ENCODE measurements at places on chromosomes 16 and 17.

- DNase-seq: no peak
Measured at GRCh38 chr17:49383060-49383459, 21.0 kb upstream of the ZNF652 start.

- DNase-seq: no peak
Measured at GRCh38 chr17:41504246-41504977, 1.0 kb downstream of the KRT13 start.

GRCh38 chr17:27553019-27553511 lies 77.9 kb upstream of the LGALS9 start:
- no peak for DNase-seq

GRCh38 chr16:84758627-84759026 lies 58.8 kb downstream of the USP10 start:
- DNase-seq: no peak

- DNase-seq: no peak
Measured at GRCh38 chr16:69924041-69924775, 26.9 kb upstream of the CLEC18A start.

DNA sequence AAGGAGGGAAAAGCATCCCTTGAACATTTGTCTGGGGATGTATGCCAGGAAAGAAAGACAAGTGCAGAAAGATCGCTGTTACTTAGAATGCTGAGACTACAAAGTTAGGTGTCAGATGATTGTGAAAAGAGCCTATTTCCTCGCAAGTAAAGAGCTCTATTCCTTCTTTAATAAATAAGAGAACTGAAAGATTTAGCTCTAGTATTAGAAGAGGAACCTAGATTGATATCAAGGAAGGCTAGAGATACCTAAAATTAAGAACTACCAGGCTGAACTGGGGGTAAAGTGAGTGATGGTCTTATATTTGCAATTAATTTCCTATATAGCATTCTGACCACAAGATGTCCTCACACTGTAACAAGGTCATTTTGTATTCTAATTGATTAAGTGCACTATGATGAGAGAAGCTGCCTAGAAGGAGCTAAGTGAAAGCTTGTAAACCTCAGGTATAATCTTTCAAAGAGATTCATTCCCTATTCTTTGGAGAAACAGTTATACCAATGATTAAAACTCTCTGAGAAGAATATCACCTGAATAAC lies 62.3 kb downstream of the SSH2 start:
- DNase-seq: no peak

DNA sequence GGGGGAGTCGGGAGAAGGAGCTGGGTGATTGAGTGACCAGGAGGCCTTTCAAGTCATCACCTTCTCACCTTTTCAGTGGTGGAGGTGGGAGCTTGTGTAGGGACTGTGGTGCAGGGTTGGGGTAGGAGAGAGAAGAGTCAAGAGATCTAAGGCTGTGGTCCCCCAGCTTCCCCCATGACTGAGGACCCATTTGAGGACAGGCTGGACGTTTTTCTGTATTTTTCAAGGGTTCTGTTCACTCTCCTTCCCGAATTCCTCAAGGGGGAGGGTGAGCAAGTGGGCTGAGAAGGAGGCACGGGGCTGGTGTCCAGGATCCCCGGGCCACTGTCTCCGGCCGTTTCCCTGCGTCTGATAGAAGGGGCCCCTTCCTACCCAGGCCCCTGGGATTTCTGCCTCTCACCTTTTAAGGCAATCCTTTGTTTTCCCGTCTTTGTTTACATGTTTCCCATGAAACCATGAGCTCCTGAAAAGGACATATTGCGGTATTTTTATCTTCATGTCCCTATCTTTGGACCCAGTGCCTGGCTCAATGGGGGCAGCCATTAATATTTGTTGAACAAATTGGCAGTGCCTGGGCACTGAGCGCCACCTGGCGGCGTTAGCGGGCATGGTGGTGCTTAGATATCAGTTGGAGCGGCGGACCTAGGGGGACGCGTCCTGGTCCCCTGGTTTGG lies 9.2 kb upstream of the CD300A start:
- DNase-seq: peak; percentile 89

GRCh38 chr17:37098910-37099664 lies 150.3 kb downstream of the AATF start:
- no peak for DNase-seq

DNA sequence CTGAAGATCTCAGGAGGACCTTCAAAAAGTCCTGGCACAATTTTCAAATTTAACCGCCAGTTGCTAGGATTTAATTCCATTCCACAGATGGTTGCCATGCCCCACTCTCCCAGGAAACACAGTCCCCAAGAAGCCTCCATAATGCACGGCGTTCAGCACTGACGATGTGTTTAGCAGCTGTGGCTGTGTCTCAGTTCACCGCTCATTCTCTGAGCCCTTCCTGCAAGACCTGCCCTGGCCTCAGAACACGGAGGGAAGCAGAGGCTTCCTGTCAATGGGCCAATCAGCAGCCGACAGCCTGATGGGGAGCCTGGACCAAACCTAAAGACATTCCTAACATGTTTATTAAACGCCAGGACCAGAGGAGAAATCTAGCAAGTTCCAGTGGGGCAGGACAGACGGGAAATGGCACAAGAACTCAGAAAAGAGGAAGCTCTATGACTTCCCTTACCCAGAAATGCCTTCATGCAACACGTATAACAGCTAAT lies 4.9 kb downstream of the MYLK3 start:
- peak; percentile 73 for DNase-seq

DNA sequence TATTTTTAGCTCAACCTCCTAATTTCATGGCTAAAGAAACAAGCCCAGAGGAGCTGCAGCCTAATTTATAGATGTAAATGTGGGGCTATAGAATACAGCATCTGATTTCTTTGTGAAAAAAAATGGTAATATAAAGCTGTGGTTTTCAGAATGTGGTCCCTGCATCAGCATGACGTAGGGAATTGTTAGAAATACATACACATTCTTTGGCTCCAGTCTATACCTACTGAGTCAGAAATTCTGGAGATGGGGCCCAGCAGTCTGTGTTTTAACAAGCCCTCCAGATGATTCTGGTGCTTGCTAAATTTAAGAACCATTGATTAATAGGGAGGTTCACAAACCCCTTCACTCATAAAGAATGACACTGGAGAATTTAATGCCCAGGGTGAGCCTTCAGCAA lies 18.1 kb upstream of the MYH8 start:
- DNase-seq: no peak

DNA sequence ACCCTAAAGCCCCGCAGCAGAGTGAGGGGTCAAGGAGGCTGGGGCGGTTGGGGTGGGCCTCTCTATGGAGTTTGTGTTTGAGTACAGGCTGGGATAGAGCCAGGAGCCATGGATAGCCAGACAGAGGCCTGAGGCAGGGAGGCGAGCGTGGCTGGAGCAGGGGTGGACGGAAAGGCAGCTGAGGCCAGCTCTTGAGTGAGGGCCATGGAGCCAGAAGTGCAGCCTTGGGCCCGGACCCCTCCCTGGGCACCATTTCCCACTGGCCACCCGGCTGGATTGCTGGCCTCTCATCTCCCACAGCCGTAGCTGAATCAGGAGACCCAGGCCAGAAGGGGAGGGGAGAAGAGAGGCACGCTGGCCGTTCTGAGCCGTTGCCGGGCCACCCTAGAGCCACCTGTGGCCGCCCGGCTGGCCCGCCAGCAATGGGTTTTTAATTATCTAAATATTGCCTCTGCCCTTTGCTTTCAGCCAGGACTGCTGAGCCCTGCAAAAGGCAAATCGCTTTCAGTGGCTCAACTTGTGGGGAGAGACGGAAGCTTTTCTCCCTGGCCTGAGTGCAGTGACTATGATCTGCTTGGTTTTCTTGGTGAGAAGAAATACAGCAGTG lies 75.2 kb upstream of the GSE1 start:
- no peak for DNase-seq

- no peak for DNase-seq
Measured at GRCh38 chr17:3034578-3034920, 28.9 kb downstream of the OR1D5 start.

DNA sequence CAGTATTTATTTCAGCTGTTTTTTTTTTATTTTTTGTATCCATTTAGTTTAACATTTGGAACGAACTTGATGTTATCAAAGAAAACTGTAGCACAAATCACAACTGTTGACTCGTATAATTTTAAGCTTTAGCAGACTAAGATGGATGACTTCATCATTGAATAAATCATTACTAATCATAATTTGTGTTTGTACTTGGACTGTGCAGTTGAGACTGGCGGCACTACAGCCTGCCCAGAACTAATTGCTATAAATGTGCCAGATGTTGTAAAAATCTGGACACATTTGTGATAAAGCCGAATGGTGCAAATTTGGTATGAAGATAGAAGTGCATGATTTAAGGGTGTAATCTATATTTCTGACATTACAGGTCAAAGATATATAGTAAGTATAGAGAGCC lies 897.7 kb upstream of the CDH8 start:
- no peak for DNase-seq

GRCh38 chr16:53770641-53771040 lies 66.7 kb downstream of the FTO start:
- DNase-seq: no peak

- no peak for DNase-seq
Measured at GRCh38 chr16:86436466-86437185, 73.7 kb upstream of the FOXF1 start.

DNA sequence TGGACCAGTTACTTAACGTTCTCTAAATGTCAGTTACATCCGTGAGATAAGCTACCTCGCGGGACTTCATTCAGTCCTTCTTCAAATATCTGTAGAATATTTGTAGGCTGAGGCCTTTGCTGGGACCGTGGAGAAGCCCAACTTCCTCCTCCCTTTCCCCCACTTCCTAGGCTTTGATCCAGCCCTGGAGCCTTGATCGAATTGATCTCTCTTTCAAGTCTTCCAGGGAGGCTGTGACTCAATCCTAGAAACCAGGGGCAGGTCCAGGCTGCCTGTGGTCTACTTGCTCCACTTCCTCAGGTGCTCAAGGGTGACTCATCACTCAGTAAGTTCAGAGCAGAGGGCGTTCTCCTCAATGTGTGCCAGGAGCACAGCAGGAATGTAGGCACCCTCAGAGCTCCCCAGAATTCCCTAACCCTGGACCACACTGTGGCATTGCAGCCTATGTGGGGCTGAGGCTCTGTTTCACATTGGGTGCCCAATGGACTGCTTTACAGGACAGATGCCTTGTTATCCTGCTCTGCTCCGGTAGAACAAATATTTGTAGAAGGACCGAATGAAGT lies 11.2 kb upstream of the CEP20 start:
- DNase-seq: no peak

DNA sequence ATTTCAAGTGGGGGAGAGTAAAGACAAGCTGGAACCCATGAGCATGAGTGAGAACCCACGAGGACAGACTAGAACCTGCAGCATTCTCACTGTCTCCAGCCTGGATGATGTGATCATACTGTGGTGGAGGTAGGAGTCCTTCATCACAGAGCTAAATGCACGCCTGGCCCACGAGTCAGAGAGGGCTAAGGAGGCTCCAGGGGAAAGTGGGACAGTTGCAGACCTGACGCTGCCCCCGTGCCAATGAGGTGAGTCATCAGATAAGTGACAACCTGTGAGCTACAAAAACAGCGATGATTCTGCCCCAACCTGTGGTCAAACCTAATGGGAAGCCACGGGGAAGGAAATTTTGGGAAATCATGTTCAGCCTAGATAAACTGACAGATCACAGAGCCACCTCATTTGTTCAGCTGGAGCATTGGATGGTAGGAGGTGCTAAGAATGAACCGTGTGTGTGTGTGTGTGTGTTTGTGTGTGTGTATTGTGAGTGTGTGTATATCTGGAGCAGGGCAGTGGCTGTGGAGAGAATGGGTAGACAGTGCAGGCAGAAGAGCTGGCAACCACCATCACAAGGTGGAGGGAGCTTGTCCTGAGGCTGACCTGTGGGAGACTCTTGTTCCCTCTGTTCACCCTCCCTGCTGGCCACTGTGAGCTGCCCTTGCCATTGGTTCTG lies 131.8 kb downstream of the UTP18 start:
- no peak for DNase-seq

DNA sequence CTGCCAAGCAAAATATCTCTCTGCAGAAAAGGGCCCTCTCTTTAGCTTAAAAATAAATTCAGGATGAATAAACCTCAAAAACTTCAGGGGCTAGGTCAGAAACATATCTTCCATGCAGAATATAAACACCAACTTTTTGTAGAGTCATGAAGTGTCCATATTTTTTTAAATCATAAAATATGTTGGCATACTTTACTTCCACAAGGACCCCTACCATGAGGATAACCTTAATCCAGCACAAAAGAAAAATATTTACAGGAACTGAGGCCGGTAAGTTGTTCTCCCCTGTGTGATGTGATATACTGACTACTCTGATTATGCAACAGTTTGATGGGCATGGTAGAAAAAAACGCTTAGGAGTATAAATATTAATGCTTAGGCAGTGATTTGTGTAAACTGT lies 264.8 kb upstream of the CDH11 start:
- no peak for DNase-seq

DNA sequence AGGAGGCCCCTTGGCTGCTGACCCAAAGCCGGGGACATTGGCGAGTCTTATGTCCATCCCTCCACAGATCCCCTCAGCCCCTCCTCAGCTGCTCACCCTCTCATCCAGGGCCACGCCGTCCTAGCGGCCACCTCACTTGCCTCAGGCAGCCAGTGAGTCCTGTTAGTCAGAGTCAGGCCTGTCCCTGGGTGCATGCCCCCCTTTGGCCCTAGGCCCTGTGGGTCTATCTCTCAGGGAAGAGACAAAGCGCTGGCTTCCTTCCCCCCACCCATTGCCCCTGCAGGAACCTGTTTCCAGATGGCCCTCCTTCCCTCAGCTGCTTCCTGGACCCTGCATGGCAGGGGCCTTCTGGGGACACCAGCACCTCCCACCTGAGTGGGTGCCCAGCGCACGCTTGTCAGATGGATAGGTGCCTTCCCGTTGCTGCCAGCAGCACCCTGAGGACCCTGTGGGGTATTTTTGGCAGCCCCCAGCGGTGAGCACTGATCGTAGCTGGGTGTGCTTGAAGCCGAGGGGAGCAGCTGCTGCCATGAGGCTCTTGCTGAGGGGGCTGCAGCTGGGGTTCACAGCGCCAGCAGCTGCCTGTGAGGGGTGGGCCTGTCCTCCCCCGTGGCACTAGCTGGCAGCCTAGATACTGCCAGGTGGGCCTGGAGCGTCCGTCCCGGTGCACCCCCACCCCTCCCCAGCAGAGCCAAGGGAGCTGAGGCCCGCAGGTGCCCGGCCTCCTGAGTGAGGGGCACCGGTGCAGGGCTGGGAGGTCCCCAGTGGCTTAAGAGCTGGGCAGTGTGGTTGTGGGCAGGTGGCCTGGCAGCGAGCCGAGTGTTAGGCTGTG lies 8.4 kb downstream of the DBNDD1 start:
- DNase-seq: no peak
